ENCODE measurements at places on chromosomes 4 and X.

- DNase-seq: peak; percentile 87
Observed at GRCh38 chr4:78569306-78569821, 17.8 kb downstream of the ANXA3 start.

DNA sequence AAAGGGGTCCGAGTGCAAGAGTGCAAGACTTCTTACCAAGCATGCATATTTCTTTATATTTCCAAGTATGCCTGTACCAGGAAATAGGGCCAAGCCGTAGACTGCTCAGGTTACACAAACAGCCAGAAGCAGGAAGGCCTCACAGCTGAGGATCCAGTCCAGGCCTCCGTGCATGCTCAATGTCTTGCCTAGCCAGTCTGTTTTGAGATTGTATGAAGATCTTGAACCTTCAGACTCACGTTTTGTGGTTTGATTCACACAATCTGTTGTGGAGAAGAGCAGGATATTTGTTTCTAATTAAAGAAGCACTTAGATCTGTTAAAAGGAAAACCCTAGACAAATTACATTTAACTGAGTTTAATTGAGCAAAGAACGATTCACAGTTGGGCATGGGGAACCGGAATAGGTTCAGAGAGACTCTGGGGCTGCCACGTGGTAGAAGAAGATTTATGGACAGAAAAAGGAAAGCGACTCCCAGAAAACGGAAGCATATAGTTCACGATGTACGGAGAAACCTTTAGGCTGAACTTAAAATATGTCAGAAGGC, 1.2 kb downstream of the MGST2 start:
- peak; percentile 26 for DNase-seq

GRCh38 chr4:1033840-1034551, 22.6 kb downstream of the FGFRL1 start:
- peak; percentile 70 for DNase-seq

GRCh38 chrX:100994352-100995281, 25.1 kb downstream of the ARL13A start:
- peak; percentile 51 for DNase-seq

GRCh38 chrX:24395775-24396174, 35.3 kb downstream of the SUPT20HL1 start:
- peak; percentile 68 for DNase-seq

- no peak for DNase-seq
Observed at GRCh38 chr4:33948921-33949320, 2295.4 kb downstream of the ARAP2 start.

GRCh38 chr4:109295081-109295480, 7.4 kb downstream of the COL25A1 start:
- no peak for DNase-seq

DNA sequence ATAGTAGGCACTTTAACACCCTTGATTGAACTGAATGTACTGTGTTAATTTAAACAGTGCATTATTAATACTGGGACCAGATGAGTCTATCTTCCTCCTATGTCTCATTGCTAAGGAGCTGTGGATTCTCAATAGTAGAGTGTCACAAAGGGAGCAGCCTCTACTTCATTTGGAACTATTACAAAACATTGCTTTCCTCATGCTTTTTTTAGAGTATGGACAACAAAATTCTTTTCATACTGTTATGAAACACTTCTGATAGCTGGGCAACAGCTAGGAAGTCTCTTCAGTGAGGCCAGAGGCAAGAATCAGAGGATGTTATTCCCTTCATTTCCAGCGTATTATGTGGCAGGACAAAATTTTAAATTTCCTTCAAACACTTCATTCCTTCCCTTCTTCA, 160.8 kb downstream of the FBXO8 start:
- DNase-seq: no peak
